ENCODE measurements at places on chromosomes 3 and 15. TPM values are rescaled to one million over a fixed set of nuclear protein-coding genes. Genes with fewer than 3 reads are reported as not detected.
A peak's percentile ranks its signal among the peaks of the same experiment; 100 is the strongest.

DNA sequence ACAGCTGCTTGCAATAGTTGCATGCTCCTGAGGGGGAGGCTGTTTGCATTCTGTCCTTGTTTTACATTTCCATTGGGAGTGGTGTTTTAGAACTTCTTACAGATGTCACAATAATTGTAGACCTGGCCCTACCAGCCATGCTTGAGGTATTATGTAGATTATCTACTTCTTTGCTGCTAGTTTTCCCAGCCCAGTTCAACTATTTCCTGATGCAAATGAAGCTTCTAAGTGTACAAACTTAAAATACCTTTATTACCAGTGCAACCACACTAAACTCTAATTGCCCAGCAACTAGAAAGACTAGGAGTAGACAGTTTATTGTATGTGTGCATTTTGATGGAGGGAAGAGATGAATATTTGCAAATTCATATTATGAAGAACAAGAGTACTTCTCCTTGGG lies 104.9 kb upstream of the MYZAP start:
- H3K4me1 ChIP-seq = no peaks in the 10 kb centered on the region
- peaks cover 4% of the 10 kb centered on the region for H3K27me3 ChIP-seq
- H3K4me3 ChIP-seq = no peak overlapping the region
- H3K27ac ChIP-seq = no peak overlapping the region
- H3K36me3 ChIP-seq = no peaks in the 10 kb centered on the region

GRCh38 chr3:61438253-61439121 lies 122.9 kb upstream of the PTPRG start:
- DNase-seq = no peak
- H3K27ac ChIP-seq = no peak overlapping the region
- H3K4me1 ChIP-seq = no peaks in the 10 kb centered on the region

GRCh38 chr15:61598655-61599054 lies 369.6 kb upstream of the RORA start:
- no peak overlapping the region for H3K4me3 ChIP-seq
- no peaks in the 10 kb centered on the region for H3K36me3 ChIP-seq
- H3K27me3 ChIP-seq = no peaks in the 10 kb centered on the region
- H3K27ac ChIP-seq = no peak overlapping the region
- H3K4me1 ChIP-seq = no peaks in the 10 kb centered on the region

- DNase-seq = no peak
- H3K36me3 ChIP-seq = no peaks in the 10 kb centered on the region
- no peak overlapping the region for H3K4me3 ChIP-seq
- no peaks in the 10 kb centered on the region for H3K4me1 ChIP-seq
Observed at GRCh38 chr3:78565712-78566111, 1202.1 kb downstream of the ROBO1 start.

Gene COL7A1
- 1.3 TPM for total RNA-seq

GRCh38 chr3:45417930-45418847 lies 29.8 kb downstream of the LARS2 start:
- H3K27ac ChIP-seq = no peak overlapping the region
- H3K4me3 ChIP-seq = no peak overlapping the region
- no peaks in the 10 kb centered on the region for H3K4me1 ChIP-seq

DNA sequence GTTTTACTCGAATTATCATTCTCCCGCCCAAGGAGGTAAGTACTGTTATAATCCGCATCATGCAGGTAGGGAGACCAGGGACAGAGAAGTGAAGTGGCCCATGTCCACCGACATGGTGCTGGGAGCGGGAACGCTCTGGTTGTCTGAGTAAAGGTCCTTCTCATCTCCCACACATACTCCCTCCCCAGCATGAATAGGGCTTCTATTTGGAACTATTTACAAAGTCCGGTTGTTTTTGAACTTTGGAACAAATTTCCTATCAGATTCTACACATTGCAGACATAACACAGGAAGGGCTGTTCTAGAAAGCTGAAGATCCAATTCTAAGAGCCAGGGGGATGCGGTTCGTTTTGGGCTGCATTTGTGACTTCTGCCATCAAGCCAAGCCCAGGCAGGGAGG lies 94.8 kb upstream of the TLE3 start:
- H3K4me1 ChIP-seq = no peaks in the 10 kb centered on the region
- no peak for DNase-seq
- no peak overlapping the region for H3K4me3 ChIP-seq
- H3K27ac ChIP-seq = no peak overlapping the region
- H3K36me3 ChIP-seq = no peaks in the 10 kb centered on the region

GRCh38 chr3:78660957-78661356 lies 1106.8 kb downstream of the ROBO1 start:
- H3K36me3 ChIP-seq = no peaks in the 10 kb centered on the region
- no peak overlapping the region for H3K27ac ChIP-seq
- no peak for DNase-seq
- H3K27me3 ChIP-seq = no peaks in the 10 kb centered on the region

GRCh38 chr15:53401503-53401902 lies 358.0 kb downstream of the WDR72 start:
- H3K27ac ChIP-seq = no peak overlapping the region
- H3K27me3 ChIP-seq = no peaks in the 10 kb centered on the region
- H3K4me3 ChIP-seq = no peak overlapping the region
- no peaks in the 10 kb centered on the region for H3K4me1 ChIP-seq

- peaks cover 12% of the 10 kb centered on the region for H3K4me1 ChIP-seq
- H3K4me3 ChIP-seq = peak overlapping the region; percentile 89
- peak overlapping the region; percentile 96 for H3K27ac ChIP-seq
- H3K36me3 ChIP-seq = no peaks in the 10 kb centered on the region
Observed at GRCh38 chr3:122679882-122680474, 661 bp upstream of the PARP14 start.

Gene MYZAP
- 1.2 TPM for total RNA-seq

Gene KBTBD13
- not detected for total RNA-seq

- DNase-seq = no peak
- no peaks in the 10 kb centered on the region for H3K4me1 ChIP-seq
- no peaks in the 10 kb centered on the region for H3K27me3 ChIP-seq
- H3K36me3 ChIP-seq = no peaks in the 10 kb centered on the region
- H3K4me3 ChIP-seq = no peak overlapping the region
- no peak overlapping the region for H3K27ac ChIP-seq
Observed at GRCh38 chr15:59723687-59724346, 34.7 kb upstream of the BNIP2 start.

GRCh38 chr3:174651951-174652350 lies 207.2 kb upstream of the NAALADL2 start:
- H3K36me3 ChIP-seq = no peaks in the 10 kb centered on the region
- H3K4me1 ChIP-seq = no peaks in the 10 kb centered on the region
- H3K27me3 ChIP-seq = no peaks in the 10 kb centered on the region
- no peak for DNase-seq
- no peak overlapping the region for H3K4me3 ChIP-seq

GRCh38 chr3:45084361-45084760 lies 58.3 kb downstream of the CLEC3B start:
- peaks cover 17% of the 10 kb centered on the region for H3K27me3 ChIP-seq
- no peaks in the 10 kb centered on the region for H3K36me3 ChIP-seq
- H3K4me3 ChIP-seq = no peak overlapping the region
- no peak for DNase-seq

DNA sequence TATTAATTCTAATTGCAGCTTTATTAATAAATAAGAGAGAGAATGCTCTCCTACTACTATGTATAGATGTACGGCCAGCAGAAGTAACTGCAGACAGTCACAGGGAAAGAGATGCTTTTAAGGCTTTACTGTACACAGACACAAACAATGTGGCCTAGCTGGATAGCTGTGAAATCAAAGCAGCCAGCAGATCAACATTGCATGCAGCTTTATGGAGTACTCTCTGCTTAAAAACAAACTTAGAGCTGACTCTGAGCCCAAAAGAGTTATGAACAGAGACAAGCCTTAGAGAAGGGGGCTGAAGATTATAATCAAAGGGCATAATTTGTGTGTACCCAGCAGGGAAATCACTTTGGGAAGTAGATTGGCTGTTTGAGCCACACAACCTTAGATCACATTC lies 47.2 kb downstream of the CADM2 start:
- no peak overlapping the region for H3K4me3 ChIP-seq
- no peaks in the 10 kb centered on the region for H3K4me1 ChIP-seq
- H3K27me3 ChIP-seq = no peaks in the 10 kb centered on the region
- no peak for DNase-seq
- H3K36me3 ChIP-seq = no peaks in the 10 kb centered on the region
- H3K27ac ChIP-seq = no peak overlapping the region

GRCh38 chr3:139109271-139109670 lies 64.6 kb upstream of the PRR23C start:
- H3K27ac ChIP-seq = no peak overlapping the region
- DNase-seq = no peak
- H3K4me3 ChIP-seq = no peak overlapping the region
- no peaks in the 10 kb centered on the region for H3K27me3 ChIP-seq

Gene SAMMSON
- total RNA-seq = not detected

Gene A4GNT
- total RNA-seq = not detected

GRCh38 chr3:175980486-175981090 lies 1121.5 kb downstream of the NAALADL2 start:
- H3K27me3 ChIP-seq = no peaks in the 10 kb centered on the region
- no peak overlapping the region for H3K27ac ChIP-seq
- no peaks in the 10 kb centered on the region for H3K36me3 ChIP-seq

GRCh38 chr3:120599211-120599610 lies 3.1 kb downstream of the NDUFB4 start:
- H3K27ac ChIP-seq = no peak overlapping the region
- no peaks in the 10 kb centered on the region for H3K27me3 ChIP-seq
- peaks cover 46% of the 10 kb centered on the region for H3K36me3 ChIP-seq
- H3K4me1 ChIP-seq = peaks cover 11% of the 10 kb centered on the region
- no peak for DNase-seq

GRCh38 chr15:74304431-74304830 lies 63.0 kb downstream of the CYP11A1 start:
- H3K36me3 ChIP-seq = no peaks in the 10 kb centered on the region
- H3K4me1 ChIP-seq = no peaks in the 10 kb centered on the region
- peaks cover 3% of the 10 kb centered on the region for H3K27me3 ChIP-seq
- H3K4me3 ChIP-seq = no peak overlapping the region
- no peak overlapping the region for H3K27ac ChIP-seq

GRCh38 chr3:172803489-172803888 lies 53.0 kb downstream of the ECT2 start:
- H3K27me3 ChIP-seq = no peaks in the 10 kb centered on the region
- H3K27ac ChIP-seq = no peak overlapping the region
- no peaks in the 10 kb centered on the region for H3K4me1 ChIP-seq
- H3K36me3 ChIP-seq = no peaks in the 10 kb centered on the region

DNA sequence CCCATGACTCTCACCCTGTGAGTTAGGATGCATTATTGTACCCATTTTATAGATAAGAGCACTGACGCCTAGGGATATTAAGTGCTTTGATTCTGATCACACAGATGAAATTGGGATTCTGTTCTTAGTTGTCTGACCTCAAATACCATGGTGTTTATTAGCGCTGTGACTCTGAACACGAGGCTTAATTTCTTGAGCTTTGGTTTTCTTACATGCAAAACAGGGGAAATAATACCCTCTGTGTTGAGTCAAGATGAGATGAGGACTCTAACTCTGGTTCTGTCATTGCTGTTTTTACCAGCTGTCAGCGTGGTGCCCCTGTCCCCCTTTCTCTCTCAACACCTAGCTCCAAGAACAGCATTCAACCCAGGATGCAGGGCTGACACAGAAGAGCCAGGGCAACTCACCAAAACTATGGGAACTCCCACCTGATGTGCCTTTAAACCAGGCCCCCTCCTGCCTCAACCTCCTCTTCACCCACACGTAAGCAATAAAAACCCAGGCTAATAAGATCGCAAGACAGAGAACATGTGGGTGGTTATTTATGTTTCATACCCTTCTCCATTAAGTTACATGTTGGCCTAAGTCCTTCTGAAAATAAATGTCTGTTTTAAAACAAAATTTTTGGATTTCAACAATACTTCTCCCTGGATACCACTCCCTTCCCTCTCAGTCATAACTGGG lies 100.1 kb upstream of the SPATA12 start:
- H3K4me3 ChIP-seq = no peak overlapping the region
- H3K27me3 ChIP-seq = no peaks in the 10 kb centered on the region
- no peak for DNase-seq
- no peaks in the 10 kb centered on the region for H3K36me3 ChIP-seq

DNA sequence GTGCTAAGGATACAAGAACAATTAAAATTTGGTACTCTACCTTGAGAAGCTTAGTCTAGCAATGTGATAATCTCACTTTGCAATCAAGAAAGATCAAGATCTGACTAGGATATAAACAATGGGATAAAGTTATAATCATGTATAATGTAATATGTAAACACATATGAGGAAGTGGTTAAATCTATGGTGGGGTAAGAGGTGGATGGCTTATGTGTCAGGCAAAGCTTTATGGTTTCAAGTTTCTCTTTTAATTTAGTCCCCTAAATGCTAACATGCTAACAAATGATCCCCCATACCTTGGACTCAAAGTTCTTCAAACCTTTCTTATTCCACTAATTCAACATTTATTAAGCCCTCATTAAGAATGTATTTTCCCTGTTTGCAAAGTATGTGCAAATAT lies 2.5 kb downstream of the RSL24D1 start:
- no peak overlapping the region for H3K27ac ChIP-seq
- no peaks in the 10 kb centered on the region for H3K27me3 ChIP-seq
- DNase-seq = no peak
- H3K36me3 ChIP-seq = peaks cover 4% of the 10 kb centered on the region
- H3K4me1 ChIP-seq = peaks cover 6% of the 10 kb centered on the region

Gene PAQR9
- not detected for total RNA-seq

DNA sequence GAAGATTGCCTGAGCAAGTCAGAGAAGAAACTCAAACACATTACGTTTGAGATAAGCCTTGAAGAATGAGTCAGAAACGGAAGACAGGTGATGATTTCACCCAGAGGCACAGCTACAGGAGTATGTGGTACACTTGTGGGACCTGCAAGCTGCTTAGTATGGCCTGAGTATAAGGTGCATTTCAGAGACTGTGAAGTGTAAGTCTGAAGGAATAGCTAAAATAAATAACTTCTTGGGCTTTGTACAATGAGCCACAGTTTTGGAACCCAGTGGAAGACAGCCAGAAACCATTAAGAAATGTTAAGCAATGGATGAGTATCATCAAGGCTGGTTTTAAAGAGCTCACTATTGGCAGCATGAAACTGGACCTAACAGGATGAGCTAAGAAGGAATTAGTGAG lies 826.2 kb downstream of the ROBO1 start:
- no peaks in the 10 kb centered on the region for H3K27me3 ChIP-seq
- H3K4me3 ChIP-seq = no peak overlapping the region
- H3K27ac ChIP-seq = no peak overlapping the region
- no peaks in the 10 kb centered on the region for H3K36me3 ChIP-seq
- no peaks in the 10 kb centered on the region for H3K4me1 ChIP-seq
- DNase-seq = no peak

All from T-cell (primary cell).